Camera-type eye (tissue), 1 donor: ENCODE measurements at places on chromosomes 5 and 9. TPM values are rescaled to one million over a fixed set of nuclear protein-coding genes. Genes with fewer than 3 reads are reported as not detected.

QRFP gene
- total RNA-seq = not detected

WNK2 gene
- total RNA-seq = 89.7 TPM

CDO1 gene
- 64.5 TPM for total RNA-seq

PRSS3 gene
- not detected for total RNA-seq

RGS7BP gene
- total RNA-seq = 3.8 TPM

SLC4A9 gene
- total RNA-seq = not detected

PTPRD gene
- 244 TPM for total RNA-seq

PCDHA2 gene
- total RNA-seq = 2.4 TPM

PCDHB8 gene
- 3.4 TPM for total RNA-seq

MEF2C gene
- total RNA-seq = 102 TPM

IL5 gene
- total RNA-seq = not detected

SYK gene
- total RNA-seq = 5.9 TPM

SH3RF2 gene
- total RNA-seq = 1.6 TPM

LRRC19 gene
- not detected for total RNA-seq

AMACR gene
- 16.7 TPM for total RNA-seq

SLC6A7 gene
- total RNA-seq = 0.11 TPM

SPATA31A6 gene
- not detected for total RNA-seq

GLIPR2 gene
- total RNA-seq = 18.3 TPM

PRRT1B gene
- not detected for total RNA-seq

TSSK1B gene
- total RNA-seq = 0.38 TPM

KIF12 gene
- 0.93 TPM for total RNA-seq

BTNL8 gene
- total RNA-seq = not detected

OXCT1 gene
- 51.8 TPM for total RNA-seq

FSD1L gene
- 43.7 TPM for total RNA-seq

ADCY2 gene
- total RNA-seq = 17.5 TPM

KCNV2 gene
- total RNA-seq = 134 TPM

SLC36A1 gene
- 6.5 TPM for total RNA-seq

SLC1A3 gene
- 183 TPM for total RNA-seq

GGTA1 gene
- 3.5 TPM for total RNA-seq
